D721Med (cell line): ENCODE measurements at places on chromosomes 16 and 17.

DNA sequence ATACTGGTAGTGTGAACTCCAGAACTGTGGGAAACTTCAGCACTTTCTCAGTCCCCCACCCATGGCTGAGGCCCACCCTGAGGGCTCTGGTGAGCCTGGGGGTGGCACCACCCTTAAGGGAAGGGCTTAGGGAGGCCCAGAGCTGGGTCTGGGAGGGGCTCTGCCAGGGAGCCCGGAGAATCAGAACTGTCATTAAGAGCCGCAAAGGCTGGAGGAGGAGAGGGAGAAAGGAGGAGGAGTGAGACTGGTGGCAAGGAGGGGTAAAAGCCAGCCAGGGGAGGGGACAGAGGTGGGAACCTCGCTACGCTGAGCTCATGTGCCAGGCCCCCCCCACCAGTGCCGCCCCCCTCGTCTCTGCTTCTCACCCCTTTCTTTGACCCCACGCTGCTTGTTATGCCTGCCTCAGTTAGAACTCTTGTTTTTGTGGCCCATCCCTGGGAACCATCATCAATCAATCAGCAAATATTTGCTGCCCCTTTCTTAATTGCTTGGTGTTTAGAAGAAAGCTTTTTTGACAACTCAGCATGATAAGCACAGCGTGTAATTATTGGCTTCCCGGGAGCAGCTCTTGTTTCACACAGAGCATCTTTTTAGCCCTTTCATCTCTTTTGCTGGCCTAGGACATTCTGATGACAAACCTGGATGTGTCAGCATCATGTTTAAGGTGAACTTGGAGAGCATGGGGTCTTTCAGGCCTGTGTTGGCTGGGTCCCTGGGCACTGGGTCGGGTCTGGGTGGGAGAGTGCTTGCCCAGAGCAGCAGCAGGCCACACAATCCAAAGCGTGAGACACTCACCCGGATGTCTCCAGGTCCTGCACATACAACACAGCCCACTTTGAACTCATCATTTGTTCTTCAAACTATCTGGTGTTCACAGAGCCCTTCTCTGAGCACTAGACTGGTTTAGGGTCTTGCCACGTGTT, 77.7 kb downstream of the NETO2 start:
- DNase-seq, result no peak

GRCh38 chr16:57845115-57845514, 42.8 kb upstream of the KIFC3 start:
- DNase-seq, result no peak

DNA sequence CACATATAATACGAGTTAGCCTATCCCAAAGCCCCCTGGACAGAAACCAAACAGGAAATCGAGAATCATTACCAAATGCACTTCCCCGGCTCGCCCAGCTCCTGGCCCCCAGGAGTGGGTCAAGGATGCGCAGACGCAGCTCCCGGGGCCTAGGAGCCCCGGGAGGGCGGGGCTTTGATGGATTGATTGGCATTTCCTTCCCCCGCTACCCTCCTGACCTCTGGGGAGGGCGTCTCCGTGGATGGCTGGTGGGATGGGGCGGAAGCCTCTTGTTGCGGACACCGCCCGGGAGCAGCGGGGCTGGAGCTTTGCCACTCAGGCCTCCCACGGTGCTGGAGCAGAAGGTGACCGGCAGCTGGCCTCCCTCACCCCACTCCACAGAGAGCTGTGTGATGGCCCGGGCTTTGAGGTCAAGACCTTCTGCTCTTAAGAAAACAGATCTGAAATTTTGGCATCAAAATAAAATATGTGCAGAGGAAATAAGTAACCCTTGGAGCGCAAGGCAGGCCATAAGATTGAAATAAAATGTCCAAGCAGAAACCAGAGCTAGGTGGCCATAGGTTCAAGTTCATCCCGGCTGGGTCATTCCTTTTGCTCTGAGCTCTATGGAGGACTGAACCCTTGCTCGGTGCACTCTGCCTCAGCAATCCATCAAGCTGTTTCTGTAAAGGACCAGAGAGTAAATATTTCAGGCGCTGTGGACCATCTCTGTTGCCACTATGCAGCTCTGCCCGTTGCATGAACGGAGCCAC, 262.3 kb downstream of the SOX9 start:
- DNase-seq, result no peak

- DNase-seq, result no peak
Observed at GRCh38 chr17:5921512-5922282, 148.5 kb upstream of the WSCD1 start.

- DNase-seq, result no peak
Observed at GRCh38 chr17:47239967-47240651, 13.5 kb upstream of the ITGB3 start.
